ENCODE measurements at places on chromosomes 3 and 15.

DNA sequence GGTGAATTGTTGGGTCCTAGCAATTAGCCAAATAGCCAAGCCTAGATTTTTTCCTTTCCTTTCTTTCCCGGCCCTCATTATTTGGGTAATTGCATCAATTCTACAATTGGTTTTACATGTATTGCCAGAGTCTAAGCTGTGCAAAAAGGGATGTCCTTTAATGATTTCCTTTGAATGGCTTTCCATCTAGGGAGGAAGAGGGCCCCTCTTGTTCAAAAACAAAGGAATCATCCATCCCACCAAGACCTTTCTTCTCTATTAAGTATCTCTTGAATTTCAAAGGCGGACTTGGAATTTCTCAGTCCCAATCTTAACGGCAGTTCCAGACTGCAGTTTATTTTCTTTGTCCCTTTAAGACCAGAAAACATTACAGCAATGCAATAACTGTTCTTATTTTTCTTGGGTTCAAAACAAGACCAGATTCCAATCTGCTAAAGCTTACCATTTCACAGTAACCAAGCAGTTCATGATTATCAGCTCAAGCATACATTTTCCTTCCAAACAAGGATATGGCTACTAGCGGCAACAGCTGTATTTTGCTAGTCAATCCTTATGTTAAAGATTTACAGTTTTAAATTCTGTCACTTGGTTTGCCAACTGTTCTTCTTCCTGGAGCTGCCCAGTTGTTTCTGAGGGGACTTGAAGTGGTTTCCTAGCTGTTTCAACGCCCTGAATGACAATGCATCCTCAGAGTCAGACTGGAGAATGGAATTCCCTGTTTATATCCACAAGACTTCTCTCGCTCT, 91.4 kb upstream of the LRIG1 start:
- no peak for DNase-seq

DNA sequence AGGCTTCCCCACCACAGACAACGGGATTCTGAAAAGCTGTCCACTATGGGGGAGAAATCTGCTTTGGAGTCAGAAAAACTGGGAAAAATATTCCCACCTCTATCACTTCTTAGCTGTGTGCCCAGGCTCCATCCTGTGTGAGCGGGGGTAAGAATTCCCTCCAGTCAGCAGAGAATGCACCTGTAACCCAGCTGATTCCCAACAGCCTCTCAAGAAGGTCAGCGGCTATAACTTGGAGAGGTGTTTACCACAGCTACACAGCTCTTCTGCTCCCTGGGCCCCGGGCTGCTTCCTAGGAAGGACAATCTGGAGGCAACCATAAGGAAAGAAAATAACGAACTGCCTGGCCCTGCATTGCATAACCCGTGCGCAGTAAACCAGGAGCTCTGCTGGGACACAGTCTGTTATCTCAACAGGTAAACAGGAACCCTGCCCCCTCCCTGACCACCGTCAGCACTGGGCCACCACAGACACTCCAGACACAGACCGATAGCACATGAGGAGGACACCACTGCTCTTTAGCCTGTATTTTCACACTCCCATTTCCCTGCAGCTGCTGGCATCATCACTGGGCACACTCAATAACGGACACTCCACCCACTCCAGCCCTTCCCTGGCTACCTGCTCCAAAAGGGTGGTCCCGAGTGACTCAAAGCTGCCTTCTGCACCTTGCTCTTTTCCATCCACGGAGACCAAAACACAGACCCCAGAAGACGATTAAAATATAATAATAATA, 2.1 kb downstream of the RAB43 start:
- DNase-seq: no peak

DNA sequence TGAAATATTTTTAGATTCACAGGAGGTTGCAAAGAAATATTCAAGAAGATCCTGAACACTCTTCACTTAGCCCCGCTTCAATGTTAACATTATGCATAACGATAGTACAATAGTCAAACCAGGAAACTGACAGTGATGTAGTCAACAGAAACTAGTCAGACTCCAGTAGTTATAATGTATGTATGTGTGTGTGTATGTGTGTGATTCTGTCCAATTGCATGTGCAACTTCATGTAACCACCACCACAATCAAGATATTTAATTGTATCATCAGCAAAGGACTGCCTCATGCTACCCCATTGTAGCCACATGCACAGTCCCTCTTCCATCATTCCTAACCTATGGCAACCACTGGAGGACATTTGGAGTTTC, 77.9 kb downstream of the APBA2 start:
- no peak for DNase-seq

- no peak for DNase-seq
Measured at GRCh38 chr3:55065331-55065730, 137.5 kb upstream of the LRTM1 start.

GRCh38 chr15:50353251-50353974, 1.6 kb downstream of the GABPB1 start:
- DNase-seq: no peak

GRCh38 chr3:98026425-98027084, 8.6 kb downstream of the GABRR3 start:
- DNase-seq: no peak

GRCh38 chr3:118488732-118489131, 545.9 kb downstream of the IGSF11 start:
- DNase-seq: no peak

DNA sequence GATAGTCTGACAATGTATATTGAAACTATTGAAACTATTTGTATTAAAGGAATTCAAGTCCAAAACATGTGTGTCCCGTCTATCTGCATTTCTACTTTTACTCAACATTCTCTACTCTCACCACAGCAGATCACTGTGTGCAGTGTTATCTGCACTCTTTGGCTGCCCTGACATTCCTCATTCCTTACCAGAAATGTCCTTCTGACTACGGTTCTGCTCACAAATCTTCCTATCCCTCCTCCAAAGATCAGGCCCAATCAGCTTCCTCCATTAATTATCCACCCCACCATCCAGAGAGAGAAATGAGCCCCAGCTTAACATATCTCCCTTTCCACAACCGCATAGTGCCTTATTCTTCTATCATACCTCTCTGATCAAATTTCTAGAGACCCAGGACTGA, 94.7 kb downstream of the TBL1XR1 start:
- no peak for DNase-seq

DNA sequence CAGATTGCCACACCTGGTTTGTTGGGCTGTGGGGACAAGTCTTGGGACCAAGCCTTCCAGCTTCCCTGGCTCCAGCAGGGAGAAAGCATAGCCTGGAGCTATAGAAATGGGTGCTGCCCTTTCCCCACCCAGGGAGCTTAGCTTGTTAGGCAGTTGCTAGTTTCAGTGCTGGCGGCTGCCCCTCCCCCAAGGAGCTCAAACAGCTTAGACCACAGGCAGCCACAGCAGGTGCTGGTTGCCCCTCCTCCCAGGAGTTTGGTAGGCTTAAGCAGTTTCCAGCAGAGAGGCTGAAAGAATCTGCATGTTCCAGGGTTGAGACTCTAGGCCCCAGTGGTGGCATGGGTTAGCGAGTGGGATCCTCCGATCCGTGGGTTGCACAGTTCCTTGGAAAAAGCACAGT, 889.7 kb downstream of the IGSF11 start:
- DNase-seq: no peak

DNA sequence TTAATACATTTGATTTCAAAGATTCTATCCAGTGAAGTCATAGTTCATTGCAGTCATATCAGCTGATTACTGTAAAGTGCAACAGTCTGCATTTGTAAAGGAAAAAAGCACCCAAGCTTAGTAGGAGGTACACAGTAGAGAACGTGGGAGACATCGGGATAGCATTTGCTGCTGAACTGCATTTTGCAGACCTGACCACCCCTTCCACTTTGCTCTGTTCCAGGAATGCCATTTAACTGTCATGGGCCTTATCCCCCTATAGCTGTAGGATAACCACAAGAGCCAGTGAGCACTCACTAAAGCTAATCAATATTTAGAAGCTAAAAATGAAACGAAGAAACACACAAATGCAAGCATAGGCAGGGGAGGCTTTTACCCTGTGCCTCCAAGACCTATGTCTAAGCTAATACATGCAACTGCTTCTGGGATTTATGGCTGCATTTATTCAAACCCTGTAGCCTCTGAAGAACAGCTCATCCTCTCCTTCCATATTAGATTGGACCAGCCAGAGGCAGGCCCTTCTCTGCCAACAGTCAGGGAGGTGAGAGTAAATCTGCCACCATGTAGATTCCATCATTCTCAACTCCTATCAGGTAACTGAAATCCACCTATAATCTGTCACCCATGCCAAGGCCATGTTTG, 23.0 kb downstream of the TNIK start:
- no peak for DNase-seq

- DNase-seq: no peak
Measured at GRCh38 chr3:197344582-197345318, 46.3 kb upstream of the DLG1 start.

DNA sequence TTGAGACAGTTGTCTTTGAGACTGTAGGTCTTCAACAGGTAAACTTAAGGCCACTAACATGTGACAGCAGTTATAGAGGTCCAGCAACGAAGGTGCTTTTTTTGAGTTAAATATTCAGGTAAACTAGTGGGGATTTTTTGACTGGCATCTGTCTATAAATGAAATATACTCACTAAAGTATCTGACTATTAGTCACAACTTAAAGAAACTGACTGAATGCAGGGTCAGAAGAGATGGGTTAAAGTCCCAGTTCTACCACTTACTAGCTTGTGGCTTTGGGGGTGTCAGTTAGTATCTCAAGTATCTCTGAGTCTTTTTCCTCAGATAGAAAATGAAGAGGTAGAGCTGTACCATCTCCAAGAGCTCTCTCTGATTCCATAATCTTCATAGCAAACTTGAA, 18.0 kb downstream of the MIX23 start:
- no peak for DNase-seq

DNA sequence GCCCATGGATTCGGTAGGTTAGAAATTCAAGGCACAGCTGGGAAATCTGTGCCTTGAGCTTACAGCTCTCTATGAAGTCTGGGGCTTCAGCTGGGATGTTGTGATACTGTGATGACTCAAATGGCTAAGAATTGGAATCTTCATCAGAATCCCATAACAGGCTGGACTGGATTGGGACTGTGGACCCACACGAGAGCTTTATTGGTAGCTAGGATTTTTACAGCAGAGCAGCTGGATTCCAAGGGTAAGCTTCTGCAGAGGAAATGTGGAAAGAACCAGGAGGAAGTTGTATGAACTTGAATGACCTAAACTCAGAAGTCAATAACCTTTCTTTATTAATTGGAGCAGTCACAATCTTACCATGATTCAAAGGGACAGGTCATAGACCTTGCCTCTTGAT, 1187.1 kb downstream of the ROBO1 start:
- DNase-seq: no peak

- peak; percentile 40 for DNase-seq
Measured at GRCh38 chr15:90059208-90059985, 42.9 kb downstream of the IDH2 start.

DNA sequence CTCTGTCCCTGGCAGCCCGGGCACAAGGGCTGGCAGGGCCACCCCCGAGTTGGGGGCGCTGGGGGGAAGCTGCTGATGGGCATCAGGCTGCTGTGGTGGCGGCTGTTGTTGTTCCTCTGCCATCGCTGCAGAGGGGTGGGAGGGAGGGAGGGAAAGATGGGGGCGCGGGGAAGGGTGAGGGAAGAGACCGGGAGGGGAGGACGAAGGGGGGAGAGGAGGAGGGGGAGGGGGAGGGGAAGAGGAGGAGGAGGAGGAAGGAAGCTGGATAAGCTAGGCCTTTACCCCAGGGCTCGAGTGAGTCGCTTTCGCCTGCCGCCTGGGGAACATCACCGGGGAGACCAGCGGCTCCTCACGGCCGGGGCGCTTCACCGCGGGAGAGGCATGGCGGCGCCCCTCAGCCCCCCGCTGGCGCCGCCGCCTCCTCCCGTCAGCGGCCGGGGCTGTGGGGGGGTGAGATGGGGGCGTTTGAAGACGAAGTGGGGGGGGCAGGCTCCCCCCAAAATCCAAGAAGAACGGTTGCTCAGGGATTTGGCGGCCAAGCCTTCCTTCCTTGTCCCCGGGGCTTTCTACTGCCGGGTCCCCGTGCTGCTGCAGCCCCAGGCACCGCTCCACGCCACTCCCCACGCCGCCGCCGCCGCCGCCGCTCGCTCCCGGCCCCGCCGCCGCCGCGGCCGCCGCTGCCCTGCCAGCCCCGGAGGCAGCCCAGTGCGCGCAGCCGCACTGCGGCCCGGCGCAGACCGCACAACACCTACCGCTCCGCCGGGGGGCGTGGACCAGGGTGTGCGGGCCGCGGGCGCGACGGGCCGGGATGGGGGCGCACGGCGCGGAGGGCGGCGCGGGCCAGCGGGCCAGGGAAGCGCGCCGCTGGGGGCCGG, at the start of gene RFX7:
TSS of gene RFX7 (minus strand) at position 717 of the 875 bp plus-strand sequence. CDS start at position 123, 594 bp downstream.
- peak; percentile 54 for DNase-seq

DNA sequence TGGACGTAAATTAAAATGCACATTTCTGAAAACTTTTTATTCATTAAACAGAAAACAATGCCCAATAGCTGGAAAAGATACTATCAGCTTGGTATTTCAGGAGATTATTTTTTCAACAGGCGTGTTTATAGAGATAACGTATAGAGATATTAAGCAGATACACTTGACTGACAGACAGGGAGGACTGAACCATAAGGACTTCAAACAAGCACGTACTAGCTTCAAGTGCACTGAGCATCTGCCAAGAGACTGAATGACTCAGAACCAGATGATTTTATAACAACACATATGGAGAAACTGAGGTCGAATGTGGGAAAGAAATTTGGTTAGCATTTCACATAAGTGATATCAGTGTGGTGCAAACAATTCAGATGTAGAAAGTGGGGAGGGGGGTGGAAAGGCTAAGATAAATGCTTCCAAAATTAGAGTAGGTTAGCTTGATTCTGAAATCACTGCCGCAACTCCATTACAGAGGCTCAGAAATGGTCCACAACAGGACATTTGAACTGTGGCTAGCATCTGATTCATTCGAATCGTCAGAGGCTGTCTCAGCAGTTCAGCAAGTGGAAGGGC, 103.5 kb downstream of the SEMA6D start:
- DNase-seq: no peak

GRCh38 chr15:92393980-92394308, 263 bp downstream of the ST8SIA2 start:
- DNase-seq: no peak

DNA sequence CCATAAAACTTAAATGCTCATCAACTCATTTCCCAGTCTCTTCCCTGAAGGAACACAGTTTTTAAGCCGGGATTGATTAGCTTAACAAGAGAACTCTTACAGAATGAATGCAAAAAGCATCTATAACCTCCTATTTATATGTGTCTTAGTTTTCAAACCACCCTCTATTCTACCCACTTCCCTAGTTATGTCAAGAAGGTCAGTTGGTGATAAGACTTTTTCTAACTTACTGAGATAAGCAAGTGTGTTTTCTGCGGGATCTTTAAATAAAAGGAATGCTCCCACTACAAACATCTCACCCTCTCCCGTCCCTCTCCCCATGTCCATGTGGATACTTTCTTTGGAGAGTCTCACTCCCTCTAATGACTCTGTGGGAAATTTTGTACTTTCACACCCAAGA, 218.5 kb downstream of the SV2B start:
- no peak for DNase-seq
